Stimulated activated CD4-positive, alpha-beta T cell treated with anti-CD3 and anti-CD28 coated beads, Interleukin-15, amount 100 ng/mL, for 48 hours (primary cell): ENCODE measurements at places on chromosomes 3 and 15.

- DNase-seq: peak; percentile 75
These were observed 8.4 kb downstream of the NBEAL2 start for GRCh38 chr3:46987743-46988401.

- peak; percentile 67 for DNase-seq
These were observed 23.2 kb downstream of the RPLP1 start for GRCh38 chr15:69475769-69476358.

- no peak for DNase-seq
These were observed 521.2 kb downstream of the RBMS3 start for GRCh38 chr3:29802057-29802456.

DNA sequence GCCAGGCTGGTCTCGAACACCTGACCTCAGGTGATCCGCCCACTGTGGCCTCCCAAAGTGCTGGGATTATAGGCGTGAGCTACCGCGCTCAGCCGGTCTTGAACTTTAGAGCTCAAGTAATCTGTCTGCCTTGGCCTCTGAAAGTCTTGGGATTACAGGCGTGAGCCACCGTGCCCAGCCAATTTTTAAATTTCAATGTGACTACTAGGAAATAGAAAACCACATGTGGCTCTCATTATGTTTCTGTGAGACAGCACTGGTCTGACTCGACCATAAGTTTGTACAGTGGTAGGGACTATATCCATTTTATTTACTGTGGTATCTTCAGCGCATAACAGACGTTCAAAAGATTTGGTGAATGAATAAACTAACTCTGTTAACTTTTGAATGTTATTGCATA, 9.1 kb downstream of the ZFAND6 start:
- DNase-seq: no peak

GRCh38 chr3:65793495-65794200, 245.1 kb downstream of the MAGI1 start:
- no peak for DNase-seq

DNA sequence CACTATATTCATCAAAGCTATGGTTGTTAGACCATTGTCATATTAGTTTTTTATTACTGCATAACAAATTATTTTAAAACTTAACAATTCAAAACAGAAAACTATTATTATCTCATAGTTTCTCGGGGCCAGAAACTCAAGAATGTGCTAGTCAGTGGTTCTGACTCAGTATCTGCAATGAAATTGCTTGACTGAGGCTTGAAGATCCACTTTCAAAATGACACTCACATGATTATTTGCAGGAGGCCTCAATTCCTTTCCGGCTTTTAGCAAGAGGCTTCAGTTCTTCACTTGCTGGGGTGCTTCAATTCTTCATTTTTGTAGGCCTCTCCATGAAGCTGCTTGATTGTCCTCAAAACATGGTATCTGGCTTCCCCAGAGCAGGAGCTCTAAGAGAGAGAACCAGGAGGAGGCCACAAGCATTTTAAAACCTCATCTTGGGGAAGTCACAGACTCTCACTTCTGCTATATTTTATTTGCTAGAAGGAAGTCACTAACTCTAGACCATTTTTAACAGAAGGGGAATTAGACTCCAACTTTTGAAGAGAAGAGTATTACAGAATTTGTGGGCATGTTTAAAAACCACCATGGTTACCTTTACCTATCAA, 383.7 kb downstream of the MFSD1 start:
- DNase-seq: no peak

DNA sequence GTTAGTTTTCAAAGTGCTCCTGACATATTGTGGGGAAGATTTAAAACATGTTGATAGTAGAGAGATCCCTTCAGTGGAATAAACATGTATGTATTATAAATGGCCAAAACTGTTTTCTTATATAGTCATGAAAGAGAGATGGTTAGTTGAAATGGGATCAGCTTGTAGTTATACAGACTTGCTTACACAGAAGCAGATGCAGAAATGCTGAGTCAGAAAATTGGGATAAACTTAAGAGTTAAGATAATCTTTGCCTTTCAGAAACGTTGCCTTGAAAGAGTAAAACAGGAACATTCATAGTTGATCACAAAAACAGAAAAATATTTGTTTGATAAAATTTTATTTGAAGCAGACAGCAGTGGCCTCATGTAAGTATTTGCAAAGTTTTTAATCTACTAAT, 433.2 kb upstream of the BCHE start:
- no peak for DNase-seq

GRCh38 chr3:152185891-152186630, 82.7 kb upstream of the MBNL1 start:
- DNase-seq: no peak

DNA sequence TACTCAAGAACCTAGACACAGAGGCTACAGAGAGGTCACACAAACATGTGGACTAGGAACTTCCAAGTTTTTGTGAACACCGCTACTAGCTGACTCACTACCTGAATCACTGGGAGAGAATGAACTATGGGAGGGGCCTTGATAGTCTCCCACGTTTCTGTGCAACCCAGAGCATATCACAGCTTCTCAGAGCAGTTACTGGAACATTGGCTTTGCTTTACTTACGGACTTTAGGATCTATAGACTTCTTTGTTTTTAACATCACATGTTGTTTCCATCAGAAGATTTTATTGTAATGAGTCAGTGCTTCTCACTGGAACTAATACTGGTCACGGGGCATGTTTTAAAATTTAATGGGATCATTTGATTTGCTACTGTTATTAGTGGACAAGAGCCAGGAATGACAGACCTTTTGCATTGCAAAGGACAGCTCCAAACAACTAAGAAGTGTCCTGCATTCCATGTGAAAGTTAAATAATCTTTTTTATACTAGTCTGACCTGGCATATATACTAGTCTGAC, 35.6 kb downstream of the RTP4 start:
- no peak for DNase-seq

- no peak for DNase-seq
These were observed 41.7 kb upstream of the PRICKLE2 start for GRCh38 chr3:64266983-64267382.

DNA sequence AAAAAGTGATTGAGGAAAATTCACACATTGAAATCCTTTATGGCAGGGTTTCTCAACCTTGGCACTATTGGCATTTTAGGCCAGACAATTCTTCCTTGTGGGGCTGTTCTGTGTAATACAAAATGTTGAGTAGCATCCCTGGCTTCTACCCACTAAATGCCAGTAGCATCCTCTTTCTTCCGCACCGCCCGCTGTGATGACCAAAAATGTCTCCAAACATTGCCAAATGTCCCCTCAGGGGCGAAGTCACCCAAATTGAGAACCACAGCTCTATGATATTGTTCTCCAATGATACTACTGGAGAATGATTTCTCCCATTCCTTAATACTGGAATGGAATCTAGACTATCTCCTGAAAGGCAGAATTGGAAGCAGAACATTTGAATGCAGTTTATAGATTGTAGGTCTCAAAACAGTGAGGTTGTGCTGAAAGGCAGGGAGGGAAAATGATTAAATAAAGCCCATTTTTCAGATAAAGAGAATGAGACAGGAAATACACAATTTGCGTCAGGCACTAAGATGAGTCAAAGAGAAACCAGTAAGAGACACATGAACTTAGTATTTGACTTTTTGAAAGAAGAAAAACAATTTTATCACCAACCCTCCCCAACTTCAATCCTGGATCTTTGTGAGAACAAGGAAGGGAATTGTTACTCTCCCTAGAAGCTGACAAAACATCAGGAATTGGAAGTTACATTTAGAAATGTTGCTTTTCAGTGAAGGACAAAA, 101.6 kb upstream of the TNIK start:
- DNase-seq: no peak

DNA sequence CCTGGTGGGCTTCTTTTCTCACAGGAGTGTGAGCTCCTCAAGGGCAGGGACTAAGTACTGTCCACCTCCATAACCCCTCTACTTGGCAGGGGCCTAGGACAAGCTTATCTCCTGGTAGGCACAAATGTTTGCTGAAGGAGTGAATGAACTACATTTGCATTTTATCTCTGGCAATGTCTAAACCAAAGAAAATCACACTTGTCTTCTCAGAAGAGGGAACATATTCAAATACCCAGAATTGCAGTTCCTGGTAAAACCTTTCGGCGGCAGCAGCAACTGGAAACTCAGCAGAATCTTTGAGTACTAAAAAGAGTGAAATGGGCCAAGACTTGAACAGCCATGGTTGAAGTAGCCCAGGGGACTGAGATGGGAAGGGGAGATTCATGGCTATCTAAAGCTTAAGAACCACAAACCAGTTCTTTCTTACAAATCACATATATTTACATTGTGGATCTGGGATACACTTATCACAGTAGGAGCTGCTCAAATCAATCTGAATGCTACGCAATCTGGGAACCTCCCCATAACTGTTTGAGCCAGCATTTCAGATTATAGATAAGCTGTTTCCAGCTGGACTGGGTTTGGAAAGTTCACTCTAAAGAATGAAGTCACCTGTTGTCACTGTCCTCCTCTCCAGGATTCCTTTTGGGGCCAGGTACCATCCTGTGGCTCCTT, 18.7 kb upstream of the PTPN9 start:
- DNase-seq: no peak

DNA sequence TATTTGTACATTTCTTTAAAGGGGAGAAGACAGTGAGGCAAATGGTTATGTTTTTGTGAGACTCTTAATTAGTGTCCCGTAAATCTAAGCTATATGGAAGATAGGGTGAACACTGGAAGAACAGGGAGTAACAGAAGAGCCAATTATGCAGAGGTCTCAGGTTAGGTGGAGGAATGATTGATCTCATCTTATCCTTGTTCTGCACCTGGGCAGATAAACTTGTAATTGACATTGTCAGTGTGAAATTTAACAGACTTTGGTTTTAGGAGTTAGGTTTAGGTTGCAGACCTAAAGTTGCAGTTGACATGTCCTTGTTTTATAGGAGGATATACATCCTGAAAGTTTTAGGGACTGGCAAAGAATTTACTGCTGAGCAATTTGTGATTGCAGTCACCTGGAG, 3.1 kb upstream of the TWF2 start:
- no peak for DNase-seq

GRCh38 chr3:113741086-113741485, 5.0 kb downstream of the NAA50 start:
- no peak for DNase-seq

- DNase-seq: no peak
These were observed 66.3 kb downstream of the ISG20 start for GRCh38 chr15:88704791-88705768.

GRCh38 chr15:72515591-72516389, 41.7 kb downstream of the ARIH1 start:
- DNase-seq: no peak

DNA sequence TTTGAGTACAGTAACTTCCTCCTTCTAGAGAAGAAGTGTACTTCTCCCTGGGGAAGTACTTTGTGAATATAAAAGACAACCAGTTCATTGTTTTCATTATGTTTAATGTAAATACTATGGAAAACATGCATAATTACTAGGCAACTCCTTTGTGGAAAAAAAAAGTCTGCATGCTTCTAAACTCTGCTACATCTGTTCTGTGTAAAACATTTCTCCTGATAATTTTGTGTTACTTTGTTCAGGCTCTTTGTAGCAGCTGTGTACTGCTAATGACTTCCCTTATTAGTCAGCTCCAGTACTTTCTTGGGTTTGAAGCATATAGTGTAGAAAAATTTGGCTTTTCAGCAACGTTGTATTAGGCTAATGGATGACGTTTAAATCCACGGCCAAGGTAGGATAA, 111.6 kb downstream of the FEZF2 start:
- no peak for DNase-seq

DNA sequence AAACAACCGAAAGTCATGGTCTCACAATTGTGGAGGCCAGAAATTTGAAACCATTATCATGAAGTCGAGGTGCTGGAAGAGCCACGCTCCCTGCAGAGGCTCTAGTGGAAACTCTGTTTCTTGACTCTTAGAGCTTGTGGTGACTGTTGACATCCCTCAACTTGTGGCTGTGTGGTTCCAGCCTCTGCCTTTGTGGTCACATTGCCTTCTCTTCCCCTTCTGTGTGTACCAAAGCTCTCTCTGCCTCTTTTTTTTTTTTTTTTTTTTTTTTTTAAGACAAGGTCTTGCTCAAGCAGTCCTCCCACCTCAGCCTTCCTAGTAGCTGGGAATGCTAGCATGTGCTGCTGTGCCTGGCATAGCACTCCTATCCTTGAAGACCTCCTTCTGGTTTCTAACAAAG, 48.7 kb upstream of the CRTC3 start:
- no peak for DNase-seq

DNA sequence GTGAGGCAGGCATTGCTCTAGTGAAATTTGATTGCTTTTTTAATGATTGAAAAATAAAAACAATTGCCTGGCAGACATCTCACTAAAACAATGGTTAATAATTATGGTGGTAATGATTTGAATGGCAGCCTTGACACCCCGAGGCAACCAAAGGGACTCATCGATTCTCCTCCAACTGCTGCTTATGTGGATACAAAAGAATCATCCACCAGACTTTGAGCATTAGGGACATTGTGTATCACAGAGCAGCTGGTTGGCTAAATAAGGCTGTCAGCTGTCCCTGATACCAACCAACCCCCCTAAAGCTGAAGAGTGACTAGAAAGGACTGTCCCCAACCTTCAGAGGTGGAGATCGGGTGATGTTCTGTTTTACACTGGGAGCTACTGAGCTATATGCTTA, 1.7 kb upstream of the CD47 start:
- DNase-seq: no peak

DNA sequence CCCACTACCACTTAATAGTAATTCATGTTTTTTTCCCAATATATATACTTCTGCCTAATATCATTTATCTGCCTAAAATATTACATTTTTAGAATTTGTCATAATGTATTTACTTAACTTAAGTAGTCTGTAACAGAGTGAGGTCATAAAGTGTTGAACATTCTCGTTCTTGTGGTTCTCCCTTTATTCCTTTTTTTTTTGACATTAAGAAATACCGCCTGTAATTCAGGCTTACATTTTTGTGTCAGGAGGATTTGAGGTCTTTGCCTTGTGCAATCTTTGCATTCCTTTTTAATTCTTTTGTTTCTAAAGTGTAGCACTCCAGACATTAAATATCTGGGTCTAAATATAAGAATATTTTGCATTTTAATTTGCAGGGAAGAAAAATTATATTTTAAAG, 315.4 kb downstream of the PTPRG start:
- no peak for DNase-seq

- DNase-seq: no peak
These were observed 58.9 kb upstream of the MAGI1 start for GRCh38 chr3:66097647-66098046.

DNA sequence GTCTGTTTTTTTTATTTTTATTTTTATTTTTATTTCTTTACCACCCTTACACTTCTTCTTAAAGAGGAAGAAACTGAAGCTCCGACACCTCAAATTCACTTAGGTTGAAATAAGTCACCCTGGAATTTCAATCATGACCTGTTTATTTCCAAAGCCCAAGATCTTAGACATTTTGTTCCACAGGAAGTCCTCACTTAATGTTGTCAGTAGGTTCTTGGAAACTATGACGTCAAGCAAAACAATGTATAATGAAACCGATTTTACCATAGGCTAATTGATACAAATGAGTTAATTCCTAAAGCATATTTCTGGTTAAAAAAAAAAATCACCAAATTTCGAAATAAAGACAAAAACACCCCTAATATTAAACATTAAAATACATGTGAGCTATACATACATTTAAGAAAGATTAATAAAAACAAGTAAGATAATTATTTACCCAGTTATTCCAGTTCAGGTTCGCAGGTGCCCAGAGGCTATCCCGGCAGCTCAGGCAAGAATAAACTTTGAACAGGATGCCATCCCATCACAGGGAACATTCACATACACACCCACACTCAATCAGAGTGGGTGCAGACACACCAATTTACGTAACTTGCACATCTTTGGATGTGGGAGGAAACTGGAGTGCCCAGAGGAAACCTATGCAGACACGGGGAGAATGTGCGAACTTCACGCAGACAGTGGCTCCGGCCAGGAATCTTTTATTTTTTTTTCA, 391.0 kb downstream of the RAP2B start:
- DNase-seq: no peak
